ENCODE measurements at places on chromosomes 5 and 9.

- peak; percentile 63 for DNase-seq
Measured at GRCh38 chr9:99140685-99141314, 35.9 kb downstream of the TGFBR1 start.

DNA sequence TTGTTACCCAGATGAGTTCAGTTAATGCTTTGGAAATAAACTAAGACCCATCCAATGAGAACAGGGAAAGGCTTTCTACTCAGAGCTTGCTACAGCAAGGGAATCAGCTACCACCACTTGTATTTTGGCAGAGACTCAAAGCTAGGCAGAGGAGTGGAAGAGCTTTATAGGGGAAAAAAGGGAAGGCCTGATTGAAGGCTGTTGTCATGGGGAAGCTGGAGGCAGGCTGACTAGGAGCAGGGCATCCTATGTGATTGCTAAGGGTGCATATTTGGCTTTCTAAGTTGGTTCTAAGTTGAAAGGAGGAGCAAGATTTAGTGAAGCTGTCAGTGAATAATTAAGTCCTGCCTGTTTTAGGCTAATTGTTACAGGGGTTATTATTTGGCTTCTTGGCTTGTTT lies 115.5 kb downstream of the PTTG1 start:
- no peak for DNase-seq

- DNase-seq = no peak
Measured at GRCh38 chr5:51208296-51208695, 175.0 kb upstream of the ISL1 start.

DNA sequence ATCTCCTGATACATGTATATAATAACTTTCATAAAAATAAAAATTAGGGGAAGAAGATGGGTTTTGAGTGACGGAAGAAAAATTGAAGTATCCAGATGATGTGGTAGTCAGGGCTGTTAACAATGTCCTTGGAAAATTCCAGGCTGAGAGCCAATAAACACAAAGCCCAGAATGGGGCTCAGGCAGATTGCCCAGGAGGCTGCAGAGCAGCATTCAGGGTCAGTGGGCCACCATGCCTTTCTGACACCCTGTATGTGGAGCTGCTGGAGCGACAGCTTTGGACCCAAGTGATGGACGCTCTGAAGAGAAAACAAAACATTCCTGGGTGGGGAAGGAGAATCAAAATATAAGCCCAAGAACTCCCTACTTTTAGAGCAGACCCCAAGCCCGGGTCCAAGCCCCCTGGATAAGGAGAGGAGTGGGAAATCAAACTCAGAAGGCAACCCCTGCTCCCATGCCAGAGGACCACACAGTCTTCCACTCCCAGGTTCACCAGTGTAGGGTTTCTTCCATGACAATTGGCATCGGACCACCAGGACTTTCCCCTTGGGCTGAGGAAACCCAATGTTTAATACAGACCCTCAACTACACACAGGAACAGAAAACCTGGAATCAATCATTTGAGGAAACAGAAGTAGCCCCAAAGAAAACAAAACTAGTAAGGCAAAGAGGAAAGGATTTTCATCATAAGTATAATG lies 45.7 kb upstream of the SPATA31C2 start:
- peak; percentile 25 for DNase-seq

- no peak for DNase-seq
Measured at GRCh38 chr5:122749886-122750285, 25.0 kb upstream of the SNX2 start.

GRCh38 chr9:95940265-95940664 lies 64.8 kb downstream of the ERCC6L2 start:
- no peak for DNase-seq

- no peak for DNase-seq
Measured at GRCh38 chr5:29016067-29016466, 1977.7 kb upstream of the CDH9 start.

GRCh38 chr5:83711982-83712601 lies 8.6 kb downstream of the HAPLN1 start:
- DNase-seq = peak; percentile 36

GRCh38 chr5:94240596-94240992 lies 377.8 kb downstream of the KIAA0825 start:
- peak; percentile 55 for DNase-seq

DNA sequence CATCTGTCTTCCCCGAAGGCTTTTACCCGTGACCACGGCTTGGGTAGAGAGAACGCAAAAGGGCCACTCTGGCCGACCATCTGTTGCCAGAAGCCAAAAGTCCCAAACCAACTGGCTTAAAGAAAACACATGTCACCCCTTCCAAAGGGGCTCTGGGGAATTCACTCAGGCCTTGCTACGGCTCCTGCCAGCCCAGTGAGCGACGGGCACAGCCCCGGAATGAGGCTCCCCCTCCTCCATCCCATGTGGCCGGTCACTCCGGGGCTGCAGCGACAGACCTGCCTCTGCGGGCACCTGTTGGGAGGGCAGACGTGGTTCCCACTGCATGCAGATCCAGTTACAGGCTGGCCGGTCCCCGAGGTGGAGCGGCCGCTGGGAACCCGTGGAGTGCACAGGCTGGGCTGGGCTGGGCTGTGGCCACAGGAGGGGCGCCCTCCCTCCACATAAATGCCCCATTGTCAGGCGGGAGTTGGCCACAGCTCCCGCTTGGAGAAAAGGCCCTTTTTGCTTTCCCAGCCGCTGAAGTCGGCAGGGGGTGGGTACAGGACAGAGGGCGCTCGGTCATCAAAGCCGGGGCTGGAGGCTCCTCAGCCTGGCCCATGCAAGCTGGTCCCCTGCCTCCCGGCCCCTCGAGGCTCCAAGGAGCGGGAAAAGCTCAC lies 19.9 kb downstream of the NOTCH1 start:
- DNase-seq = no peak

DNA sequence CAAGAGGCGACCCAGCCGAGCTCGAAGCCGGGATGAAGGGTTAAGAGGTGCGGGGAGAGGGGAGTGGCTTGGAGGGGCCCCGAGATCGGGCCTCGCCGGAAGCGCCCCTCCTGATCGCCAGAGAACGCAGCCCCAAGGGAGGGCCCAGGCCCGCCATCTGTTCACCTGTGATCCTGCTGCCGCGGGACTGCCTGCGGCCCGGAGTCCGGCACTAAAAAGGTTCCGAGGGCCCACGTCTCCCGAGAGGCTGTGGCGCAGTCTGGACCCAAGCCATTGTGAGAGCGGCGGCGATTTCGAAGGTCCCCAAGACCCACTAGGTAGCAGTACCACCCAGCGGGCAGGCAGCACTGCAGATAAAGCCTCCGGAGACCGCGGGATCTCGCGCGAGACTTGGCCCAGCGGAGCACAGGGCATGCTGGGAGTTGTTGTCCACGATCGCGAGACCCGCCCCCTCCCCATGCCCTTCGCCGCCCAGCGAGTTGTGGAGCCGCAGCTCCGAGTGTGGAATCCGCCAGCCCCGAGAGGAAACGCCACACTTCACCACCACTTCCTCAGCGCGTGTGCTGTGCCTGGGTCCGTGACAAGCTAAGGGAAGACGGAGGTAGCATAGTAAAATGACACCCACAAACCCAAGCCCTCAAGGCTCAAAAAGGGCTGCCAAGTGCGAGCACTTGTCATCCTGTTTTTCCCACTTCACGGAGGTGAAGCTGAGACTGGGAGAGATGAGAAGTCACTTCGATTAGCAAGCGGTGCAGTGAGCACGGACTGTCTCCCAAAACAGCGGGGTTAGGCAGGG lies at the start of gene KIAA1191:
KIAA1191 (minus strand) TSS at position 328 of the 796 bp plus-strand sequence. CDS start 2,256 bp downstream, outside the sequence.
- peak; percentile 90 for DNase-seq

- DNase-seq = peak; percentile 18
Measured at GRCh38 chr5:170273968-170274710, 23.4 kb downstream of the LCP2 start.

- DNase-seq = peak; percentile 49
Measured at GRCh38 chr5:179679014-179679674, 1.7 kb downstream of the CBY3 start.

GRCh38 chr5:151703227-151703626 lies 16.5 kb upstream of the SPARC start:
- DNase-seq = no peak

DNA sequence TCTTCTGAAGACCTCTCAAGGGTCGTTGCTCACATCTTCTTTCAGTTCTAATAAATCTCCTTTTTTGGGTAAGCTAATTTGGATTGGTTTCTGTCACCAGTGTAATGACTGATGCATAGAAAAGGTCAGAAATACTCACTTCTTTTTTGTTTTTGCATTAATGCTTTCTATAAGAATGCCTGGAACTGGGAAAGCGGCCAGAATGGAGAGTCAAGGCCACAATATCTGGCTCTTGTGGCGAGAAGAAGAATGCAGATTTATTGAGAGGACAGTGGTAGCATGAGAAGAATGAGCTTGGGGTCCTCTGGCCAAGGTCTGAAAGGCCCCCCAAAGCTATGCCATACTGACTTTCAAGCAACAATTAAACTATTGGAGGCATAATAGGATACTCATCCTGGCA lies 88.0 kb upstream of the SLC12A2 start:
- DNase-seq = peak; percentile 8

DNA sequence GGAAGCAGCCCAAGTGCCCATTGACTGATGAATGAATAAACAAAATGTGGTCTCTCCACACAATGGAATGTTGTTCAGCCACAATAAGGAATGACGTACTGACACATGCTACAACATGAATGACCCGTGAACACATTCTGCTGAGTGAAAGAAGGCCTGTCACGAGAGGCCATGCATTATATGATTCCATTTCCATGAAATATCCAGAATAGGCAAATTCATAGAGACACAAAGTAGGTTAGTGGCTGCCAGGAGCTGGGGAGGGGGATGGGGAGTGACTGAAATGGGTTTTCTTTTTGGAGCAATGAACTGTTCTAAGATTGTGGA lies 41.4 kb downstream of the BICD2 start:
- DNase-seq = no peak

DNA sequence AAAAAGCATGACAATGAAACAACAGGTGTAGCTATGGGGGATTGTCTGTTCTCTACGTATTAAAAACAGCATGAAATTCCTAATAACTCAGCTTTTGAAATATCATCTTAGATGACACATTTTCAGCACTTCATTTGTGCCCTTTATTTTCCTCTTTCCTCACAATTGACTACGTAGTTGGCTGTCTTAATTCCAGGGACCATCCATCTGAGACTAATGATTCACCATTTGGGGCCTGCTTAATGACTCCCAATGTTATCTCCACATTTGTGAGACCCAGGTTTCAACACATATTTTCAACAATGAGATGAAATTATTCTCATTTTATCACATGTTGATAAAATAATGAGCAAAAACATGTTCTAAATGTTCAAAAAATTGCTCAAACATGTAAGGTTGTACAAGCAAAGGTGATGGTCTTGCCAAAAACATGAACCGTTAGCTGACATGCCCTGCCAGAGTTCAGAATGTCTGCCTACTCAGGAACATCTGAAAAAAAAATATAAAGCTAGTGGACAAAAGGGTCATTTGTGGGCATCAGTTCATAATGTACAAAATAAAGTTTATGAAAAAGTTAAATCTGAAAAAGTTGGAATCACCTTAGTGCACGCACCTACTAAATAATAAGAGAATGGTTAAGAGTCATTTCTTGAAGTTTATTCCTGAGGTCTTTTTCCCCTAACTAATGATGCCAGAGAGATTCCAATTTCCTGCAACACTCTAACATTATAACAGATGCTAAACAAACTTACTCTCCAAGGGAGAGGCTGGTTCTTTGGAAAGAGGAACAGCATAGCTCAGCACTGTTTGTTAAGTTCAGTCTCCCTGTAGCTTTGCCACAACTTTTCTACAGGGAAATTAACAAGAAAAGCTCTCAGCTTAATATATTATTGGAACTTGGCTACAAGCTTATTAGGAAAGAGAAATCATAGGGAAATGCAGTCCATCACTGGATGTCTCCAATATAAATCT lies 275.5 kb downstream of the SPOCK1 start:
- DNase-seq = no peak

DNA sequence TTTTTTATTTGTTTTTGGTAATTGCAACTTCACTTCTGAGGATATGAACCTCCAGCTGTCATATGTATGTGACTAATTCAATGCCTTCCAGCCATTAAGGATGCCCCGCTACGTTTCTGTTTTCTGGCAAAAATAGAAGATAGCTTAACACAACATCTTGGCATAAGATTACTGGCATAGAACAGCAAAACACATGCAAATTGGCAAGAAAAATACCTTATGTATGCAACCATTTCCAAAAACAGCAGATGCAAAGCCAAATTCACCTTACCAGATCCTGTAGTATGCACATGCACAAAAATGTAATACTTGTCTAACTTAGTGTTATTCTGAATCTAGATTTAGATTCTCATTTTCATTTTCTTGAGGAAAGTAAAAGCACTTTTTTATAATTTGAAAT lies 461.1 kb upstream of the CYLC2 start:
- no peak for DNase-seq

DNA sequence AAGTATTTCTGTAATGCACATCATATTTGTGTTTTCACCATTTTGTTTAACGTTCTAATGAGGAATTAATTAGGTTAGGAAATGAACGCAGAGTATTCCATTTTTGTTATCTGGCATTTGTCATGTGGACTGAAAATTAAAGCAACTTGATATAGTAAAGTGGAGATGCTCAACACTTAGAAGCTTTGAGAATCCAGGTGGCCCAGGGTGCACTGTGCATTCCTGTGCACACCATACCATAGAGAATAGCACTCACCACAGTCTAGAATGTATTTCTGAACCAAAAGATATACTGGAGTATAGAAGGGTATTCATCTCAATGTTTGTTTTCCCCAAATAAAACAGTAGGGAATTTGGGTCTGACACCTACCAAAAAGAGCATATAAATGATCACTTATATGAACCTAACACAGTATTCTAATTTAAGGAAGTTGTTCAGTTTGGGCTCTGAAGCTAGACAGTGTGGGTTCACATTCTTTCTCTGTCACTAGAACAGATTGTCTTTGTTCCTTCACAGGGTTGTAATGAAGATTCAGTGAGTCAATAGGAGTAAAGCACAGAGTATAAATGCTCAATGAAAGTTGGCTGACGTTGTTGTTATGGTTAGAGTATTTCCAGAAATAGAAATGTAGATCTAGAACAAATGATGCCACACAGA lies 125.6 kb upstream of the DMRT1 start:
- no peak for DNase-seq

- no peak for DNase-seq
Measured at GRCh38 chr9:134730011-134730760, 88.6 kb downstream of the COL5A1 start.

GRCh38 chr5:73317523-73317922 lies 131.1 kb downstream of the FOXD1 start:
- DNase-seq = no peak

DNA sequence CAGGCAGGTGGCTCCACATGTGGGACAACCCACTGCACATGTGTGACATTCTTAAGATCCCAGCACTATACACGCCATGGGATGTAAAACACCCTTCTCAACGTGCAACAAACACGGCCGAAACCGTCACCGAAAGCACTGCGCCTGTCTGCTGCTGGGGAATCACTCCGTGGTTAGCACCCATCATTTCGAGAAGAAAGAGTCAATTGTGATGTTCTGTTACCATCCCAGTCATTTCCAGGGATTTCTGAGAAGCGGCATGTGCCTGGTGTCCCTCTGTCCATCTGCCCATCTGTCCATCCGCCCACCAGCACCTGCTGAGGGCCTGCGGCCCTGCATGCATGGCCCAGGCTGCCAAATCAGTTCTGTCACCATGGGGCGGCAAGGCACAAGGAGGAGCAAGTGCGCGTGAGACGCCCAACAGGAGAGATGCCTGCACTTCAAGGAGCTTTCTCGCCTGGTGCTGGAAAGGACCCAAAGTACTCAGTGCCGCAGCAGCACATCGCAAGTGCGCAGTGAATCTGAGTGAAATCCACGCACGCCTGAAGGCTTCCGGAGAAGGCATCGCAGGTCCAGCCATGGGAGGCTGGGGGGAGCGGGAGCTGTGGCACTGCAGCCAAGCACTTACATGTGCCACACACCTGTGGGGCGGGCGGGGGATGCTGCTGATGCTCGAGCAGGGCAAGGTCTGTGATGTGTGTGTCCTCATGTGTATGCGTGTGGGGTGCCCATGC lies 38.0 kb downstream of the VAV2 start:
- no peak for DNase-seq

Data from EL (cell line).